ENCODE measurements at places on chromosomes 13 and 19.
A peak's percentile ranks its signal among the peaks of the same experiment; 100 is the strongest.

DNA sequence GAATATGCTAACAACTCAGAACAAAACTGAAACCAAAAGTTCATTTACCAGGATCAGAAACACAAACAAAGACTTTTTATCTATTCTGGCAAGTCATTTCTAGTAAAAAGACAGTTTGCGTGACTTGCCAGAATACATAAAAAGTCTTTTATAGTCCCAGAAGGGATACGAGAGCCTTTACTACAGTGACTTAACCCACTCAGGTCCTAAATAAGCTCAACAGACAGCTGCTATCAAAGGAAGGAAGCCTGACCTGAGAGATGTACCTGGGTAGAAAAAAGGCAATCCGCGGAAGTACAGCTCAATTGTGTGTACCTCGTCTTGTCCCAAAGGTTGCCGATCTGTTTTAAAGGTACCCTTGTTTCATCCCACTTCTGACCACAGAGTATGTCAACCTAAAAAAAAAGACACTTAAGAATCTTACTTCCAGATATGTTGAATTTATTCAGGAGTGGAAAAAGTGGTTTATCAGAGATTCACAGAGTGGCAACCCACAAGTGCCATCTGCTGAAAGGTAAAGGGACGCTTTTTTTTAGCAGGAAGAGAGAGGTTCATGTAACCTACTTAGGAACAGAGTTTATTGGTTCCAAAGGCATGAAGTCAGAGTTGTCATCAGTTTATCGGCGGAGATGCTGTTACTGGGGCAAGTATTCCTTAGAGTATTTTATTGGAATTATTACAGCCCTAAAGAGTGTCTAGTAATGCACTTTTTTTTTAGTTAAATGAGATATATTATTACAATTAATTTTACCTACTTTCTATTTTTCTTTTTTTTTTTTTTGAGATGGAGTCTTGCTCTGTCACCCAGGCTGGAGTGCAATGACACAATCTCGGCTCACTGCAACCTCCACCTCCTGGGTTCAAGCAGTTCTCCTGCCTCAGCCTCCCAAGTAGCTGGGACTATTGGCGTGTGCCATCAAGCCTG is 69.7 kb upstream of the C1QTNF9B start:
- no peak for DNase-seq

DNA sequence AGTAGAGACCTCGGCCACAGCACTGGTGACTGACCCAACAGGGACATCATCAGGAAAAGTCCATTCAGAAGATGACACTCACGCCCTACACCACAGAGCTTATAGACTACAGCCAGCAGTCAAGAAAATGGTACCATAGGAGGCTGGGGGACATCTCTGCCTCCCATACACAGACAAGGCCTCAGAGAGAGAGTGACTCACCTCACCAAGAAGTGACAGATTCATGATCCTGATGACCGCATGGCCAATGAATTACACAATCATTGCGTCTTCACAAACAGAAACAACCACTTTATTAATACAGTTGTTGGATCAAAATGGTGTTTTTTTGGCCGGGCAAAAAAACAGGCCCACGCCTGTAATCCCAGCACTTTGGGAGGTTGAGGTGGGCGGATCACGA is 260.8 kb upstream of the TSHZ3 start:
- no peak for DNase-seq

GRCh38 chr13:72963762-72964161 is 95.0 kb upstream of the KLF5 start:
- no peak for DNase-seq

DNA sequence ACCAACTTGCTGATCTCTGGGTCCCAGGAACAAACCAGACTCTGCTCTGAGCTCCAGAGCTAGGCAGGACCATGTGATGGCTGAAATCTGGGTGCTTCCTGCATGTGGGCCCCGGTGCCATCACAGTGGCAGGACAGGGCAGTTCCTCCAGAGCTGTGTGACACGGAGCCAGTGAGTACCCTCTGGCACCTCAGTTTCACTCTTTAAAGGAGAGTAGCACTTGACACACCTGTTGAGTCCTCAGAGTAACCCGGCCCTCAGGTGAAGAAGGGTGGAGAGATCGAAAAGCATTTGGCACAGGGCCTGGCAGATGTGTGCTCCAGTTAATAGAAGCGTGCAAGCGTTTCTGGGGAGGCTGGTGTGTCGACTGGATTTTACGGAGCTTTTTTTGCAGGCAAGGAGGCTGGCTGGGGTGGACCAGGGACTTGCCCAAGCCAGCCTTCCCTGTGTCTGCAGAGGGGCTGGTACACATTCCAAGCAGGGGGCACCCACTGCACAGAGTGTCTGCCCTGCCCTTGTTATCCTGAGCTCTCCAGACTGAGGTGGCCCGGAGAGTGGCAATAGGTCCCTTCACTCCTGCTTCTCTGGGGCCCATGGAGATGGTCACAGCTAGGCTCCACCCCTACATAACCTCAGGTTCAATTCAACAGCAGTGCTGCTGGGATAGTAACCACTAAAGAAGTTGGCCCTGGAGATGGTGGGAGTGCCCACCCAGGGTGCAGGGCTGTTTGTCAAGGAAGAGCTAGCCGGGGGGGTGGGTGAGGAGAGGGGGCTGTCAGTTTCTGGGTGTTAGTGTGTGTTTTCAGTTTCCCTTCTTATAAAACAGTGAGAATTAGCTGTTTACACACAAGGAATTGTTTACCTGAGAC is 8.3 kb downstream of the RPS19 start:
- no peak for DNase-seq

DNA sequence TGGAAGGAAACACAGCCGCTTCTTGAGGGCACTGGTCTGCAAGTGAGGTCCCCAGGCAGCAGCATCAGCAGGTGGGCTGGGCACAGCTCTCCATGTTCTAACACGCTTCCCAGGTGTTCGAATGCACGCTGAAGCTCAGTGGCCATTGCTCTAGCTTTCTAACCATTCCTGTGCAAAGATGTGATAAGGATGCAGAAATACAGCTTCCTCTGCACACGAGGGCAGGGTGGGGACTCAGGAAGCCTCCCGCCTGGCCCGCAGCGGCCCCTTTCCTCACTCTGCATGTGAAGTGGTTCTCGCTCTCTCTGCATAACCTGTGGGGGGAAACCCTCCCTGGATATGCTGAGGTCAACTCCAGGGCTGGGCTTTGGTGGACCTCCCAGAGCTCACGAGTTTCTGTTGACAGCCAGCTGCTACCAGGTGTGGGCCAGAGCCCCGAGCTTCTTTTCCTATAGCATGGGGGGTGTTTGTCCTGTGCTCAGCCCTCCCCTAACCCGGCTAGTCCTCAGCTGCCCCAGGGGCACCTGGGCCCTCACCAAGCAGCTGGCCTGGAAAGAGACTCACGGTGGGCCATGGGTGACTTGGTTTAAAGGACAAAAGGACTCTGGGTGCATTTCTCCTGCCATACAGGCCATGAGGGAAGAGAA is 168.2 kb downstream of the TEX29 start:
- DNase-seq: no peak

DNA sequence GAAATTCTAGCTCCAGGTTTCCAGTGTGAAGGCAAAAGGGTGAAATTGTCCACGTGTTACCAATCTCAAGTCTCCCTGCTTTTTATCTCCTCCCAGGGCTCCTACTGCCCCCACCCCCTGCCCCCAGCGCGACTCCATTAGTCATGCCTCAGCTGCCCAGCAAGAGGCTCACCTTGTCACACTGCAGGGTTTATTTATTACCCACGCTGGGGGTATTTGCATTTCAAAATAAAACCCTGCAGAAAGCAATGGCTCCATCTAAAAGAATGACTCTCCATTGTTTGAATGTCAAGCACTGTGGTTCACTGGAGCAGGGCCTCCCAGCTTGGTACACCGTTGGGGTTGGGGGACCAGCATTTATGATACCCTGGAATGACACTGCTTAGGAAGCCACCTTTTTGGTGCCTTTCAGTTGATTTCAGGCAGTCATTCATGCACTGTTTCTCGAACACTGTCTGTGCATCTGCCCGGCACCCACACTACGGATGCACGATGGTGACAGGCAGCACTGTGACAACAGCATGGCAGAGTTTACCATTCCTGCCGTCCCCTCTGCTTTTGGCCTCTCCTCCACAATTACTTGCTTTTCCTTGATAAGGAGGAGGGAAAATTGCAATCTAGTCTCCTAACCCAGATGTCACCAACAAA is 9.9 kb upstream of the POP4 start:
- no peak for DNase-seq

- DNase-seq: no peak
Measured at GRCh38 chr19:17180997-17181702, 34.0 kb upstream of the USE1 start.

DNA sequence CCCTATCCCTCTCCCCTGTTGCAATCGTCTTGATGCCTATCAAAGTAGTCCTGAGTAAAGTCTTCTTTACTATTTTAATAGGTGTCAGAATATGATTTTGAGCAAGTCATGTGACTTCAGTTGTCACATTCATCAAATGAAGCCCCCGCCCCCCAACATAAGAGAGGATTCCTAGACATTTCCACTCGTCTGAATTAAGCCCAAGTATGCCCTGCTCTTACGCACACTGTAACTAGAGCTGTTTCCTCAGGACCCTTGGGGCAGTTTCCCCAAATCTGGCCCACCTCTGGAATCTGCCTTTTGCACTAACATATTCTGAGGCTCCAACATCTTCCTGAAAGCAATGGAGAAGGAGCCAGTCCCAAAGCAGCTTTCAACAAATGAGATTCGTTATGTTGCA is 25.5 kb downstream of the SACS start:
- no peak for DNase-seq

DNA sequence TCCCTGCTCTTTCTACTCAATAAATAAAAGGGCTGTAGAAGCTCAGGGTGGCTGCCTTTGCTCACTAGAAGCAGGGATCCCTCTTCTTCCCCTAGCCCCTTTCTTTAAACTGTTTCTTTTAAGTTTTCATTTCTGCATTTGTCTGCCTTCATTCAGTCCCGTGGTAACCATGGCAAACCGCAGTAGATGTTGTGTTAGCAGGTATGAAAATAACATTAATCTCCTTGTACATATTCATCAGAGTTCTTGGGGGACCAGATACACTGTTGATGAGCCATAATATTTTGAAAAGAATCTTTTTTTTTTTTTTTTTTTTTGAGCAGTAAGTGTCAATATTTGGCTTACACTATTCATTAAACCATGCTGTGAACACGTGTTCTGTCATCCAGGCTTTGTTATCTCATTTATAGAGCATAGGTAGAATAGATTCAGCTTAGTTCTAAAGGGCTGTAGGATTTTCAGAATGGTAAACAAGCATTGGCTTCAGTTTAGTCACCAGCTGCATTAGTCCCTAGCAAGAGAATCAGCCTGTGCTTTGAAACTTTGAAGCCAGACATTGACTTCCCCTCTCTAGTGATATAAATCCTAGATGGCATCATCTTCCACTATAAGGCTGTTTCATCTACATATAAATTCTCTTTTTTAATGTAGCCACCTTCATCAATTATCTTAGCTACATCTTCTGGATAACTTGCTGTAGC is 59.4 kb upstream of the SPRY2 start:
- DNase-seq: no peak

GRCh38 chr13:50549221-50549942 is 294.1 kb downstream of the DLEU7 start:
- no peak for DNase-seq

- DNase-seq: no peak
Measured at GRCh38 chr19:39246951-39247669, 1.5 kb downstream of the IFNL4 start.

DNA sequence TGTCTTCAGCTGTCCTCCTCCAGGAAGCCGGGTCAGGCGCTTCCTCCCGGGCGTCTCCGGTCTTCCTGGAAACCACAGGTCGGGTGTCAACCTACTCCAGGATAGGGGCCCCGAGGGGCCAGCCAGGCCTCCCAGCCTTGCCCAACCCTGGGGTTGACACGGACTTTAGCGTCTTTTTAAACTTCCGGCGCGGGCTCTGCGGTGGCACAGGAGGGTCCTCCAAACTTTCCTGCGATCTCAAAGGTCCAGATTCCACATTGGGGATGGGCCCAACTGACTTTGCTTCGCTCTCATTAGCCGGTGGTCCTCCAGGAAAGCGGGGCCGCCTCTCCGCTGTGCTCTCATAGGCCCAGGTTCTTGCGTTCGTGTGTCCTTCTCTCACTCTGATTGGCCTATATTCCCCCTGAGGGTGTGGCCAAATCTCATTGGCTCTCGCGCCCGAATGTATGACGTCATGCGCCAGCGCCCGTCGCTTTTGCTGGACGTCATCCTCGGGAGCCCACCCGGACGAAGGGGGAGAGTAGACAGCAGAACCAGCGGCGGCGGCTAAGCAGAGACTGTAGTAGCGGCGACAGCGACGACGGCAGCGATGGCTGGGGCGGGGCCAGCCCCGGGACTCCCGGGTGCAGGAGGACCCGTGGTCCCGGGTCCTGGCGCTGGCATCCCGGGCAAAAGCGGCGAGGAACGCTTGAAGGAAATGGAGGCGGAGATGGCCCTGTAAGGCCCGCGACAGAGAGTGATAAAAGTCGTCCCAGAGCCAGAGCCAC is at the start of gene RBM42:
TSS of gene RBM42 (plus strand) at position 472 of the 767 bp plus-strand sequence. CDS start at position 590, 118 bp downstream.
- peak; percentile 100 for DNase-seq

DNA sequence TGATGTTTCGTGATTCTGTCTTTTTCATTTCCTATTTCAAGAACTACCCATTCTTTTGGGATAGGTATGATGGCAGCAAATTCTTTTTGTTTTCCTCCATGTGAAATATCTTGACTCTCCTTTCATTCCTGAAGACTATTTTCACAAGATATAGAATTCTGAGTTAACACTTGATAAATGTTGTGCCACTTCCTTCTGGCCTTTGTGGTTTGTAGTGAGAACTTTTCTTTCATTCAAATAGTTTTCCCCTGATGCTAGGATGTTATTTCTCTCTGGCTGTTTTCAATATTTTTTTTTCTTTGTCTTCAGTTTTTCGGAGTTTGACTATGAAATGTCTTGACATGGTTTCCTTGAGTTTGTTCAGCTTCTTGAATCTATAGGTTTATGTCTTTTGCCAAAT is 8.3 kb upstream of the TUBGCP3 start:
- no peak for DNase-seq

DNA sequence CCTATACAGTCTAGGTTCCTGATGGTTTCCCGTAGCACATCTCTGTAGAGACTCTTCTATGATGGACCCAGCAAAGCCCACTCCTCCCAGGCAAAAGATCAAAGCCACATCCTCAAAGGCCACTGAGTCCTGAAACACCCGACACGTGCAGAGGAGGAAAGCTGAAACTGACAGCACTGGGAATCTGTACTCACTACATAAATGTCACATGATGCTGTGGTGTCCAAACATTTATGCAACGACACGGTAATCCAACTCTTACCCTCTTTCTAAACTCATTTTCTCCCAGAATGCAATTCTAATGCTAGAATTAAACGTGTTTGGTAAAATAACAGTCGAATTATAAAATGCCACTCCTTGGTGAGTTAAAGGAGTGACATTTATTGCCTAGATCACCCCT is 7.0 kb upstream of the ZNF441 start:
- DNase-seq: no peak

GRCh38 chr13:40992678-40993518 is 26.2 kb downstream of the ELF1 start:
- no peak for DNase-seq

- no peak for DNase-seq
Measured at GRCh38 chr13:24192057-24192810, 31.7 kb downstream of the SPATA13 start.

DNA sequence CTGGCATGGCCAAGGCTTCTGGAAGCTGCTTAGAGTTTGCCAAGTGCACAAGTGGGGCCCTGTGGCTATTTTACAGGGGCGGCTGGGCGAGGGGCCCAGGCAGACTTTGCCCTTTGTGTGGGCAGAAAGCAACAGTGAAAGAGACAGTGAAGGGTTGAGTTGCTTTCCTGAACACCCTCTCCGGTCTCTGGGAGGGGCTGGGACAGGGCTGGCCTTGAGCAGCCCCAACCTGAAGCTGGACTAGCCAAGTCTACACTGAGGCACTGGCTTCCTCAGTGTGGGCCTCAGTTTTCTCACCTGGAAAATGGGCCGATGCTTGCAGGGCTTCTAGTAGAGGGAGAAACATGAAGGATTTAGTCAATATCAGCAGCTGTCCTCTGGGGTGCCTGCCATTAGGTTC is 2.4 kb upstream of the HOMER3 start:
- no peak for DNase-seq
